NCI-H446 (cell line): ENCODE measurements at places on chromosomes 3 and 15.

DNA sequence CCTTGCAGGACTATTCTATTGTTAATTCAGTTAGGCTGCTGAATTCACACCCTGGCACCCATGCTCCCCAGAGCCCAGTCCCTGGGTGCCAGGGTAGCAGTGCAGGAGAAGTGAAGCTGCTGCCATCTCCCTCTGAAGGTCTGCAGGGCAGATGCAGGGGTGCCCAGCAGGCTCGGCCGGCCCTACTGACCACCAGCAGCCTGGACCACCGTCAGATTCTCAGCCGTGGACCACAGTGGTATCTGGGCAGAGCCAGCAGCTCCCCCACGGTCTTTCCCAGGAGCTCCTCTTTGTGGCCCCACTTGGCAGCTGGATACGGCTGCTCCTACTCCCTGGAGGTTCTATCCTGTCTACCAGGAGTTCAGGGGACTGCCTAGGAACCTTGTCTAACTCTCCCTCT, 46.8 kb downstream of the ALDH1L1 start:
- DNase-seq = no peak

- no peak for DNase-seq
Measured at GRCh38 chr3:71585887-71586809, 2.6 kb upstream of the FOXP1 start.

DNA sequence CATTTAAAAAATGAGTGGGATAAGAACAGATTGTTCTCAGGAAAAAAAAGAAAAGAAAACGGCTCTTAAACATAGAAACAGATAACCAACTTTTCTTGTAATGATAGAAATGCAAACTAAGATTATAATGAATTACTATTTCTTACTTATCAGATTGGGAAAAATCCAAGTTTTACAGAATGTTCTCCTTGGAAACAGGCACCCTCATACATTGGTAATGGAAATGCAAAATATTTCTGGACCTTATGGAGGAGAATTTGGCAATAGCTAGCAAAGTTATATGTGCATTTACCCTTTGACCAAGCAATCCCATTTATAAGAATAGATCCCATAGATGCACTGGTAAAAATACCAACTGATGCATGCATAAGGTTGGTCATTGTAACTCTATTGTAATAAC, 3.7 kb upstream of the ANKDD1A start:
- DNase-seq = no peak

- no peak for DNase-seq
Measured at GRCh38 chr3:15820911-15821310, 23.1 kb upstream of the ANKRD28 start.

GRCh38 chr3:168467115-168467714, 371.5 kb upstream of the GOLIM4 start:
- peak; percentile 50 for DNase-seq

GRCh38 chr3:63967675-63968611, 55.4 kb downstream of the PSMD6 start:
- DNase-seq = peak; percentile 61

- DNase-seq = no peak
Measured at GRCh38 chr15:95874637-95875036, 455.9 kb upstream of the NR2F2 start.

DNA sequence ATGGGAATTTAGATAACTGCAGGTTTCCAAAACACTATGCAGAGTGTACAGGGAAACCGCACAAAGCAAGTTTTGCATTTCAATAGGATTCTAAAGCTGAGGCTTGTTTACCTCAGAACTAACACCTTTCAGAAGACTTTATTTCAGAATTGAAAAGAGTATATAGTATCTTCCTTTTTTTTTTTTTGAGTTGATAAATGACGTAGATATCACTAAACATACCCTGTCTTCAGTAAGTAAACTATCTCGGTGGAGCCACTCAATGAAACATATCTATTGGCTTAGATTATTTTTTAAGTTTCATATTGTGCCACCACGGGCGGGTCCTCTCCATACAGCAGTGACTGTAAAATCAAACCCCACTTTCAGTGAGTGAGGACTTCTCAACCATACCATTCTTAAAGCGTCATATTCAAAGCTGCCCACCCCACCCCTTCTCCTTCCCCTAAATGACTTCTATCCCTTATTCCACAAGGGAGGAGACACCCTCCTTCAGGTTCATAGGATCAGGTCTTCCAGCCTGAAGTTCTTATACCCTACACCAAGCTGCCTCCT, 2.0 kb upstream of the TBL1XR1 start:
- no peak for DNase-seq

DNA sequence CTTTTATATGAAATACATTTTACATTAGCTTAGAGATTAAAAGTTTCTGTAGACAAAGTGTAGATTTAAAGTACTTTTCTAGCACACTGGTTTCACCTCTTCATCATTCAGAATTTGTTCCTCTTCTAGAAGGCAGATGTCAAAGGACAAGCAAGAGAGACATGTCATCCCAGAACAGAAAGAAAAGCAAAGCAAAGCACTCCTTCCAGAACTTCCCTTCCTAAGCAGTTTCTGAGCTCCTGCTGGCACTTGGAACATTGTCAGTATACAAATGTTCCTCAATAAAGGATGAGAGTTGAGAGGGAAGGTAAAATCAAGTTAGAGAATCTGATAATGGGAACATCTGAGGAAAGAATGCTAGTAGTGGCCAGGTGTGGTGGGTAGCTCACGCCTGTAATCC, 26.2 kb downstream of the TMOD3 start:
- DNase-seq = no peak

DNA sequence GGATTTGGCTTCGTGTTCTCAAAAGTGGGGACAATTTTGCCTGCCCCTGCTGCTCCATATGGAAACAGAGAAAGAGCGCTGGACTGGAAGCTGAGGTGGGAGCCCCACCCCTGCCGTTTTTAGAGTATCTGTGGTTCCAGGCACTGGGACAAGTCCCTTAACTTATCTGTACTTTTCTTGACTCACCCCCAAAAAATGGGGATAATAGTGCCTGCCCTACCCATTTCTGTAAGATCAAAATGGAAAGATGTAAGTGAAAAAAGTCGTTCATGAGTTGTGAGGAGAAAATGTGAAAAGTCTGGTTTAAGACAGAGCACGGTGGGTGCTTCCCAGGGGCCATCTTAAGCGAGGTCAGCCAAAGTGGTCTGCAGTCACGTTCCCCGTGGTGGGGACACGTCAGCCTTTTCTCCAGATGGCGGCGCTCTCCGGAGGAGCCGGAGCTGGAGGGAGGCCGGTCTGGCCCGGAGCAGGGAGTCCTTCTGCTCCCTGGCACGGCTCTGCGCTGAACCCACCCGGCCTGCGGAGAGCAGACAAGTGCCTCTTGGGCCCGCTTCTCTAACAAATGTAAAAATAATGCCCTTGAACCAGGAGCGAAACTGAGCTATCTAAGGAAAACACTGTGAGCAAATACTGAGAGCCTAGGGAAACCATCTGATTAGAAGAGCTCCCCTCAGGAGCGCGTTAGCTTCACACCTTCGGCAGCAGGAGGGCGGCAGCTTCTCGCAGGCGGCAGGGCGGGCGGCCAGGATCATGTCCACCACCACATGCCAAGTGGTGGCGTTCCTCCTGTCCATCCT, at the start of gene CLDN18:
Gene CLDN18 (plus strand): TSS at position 690 of the 797 bp plus-strand sequence. CDS start 61 bp downstream, at position 751.
- no peak for DNase-seq

DNA sequence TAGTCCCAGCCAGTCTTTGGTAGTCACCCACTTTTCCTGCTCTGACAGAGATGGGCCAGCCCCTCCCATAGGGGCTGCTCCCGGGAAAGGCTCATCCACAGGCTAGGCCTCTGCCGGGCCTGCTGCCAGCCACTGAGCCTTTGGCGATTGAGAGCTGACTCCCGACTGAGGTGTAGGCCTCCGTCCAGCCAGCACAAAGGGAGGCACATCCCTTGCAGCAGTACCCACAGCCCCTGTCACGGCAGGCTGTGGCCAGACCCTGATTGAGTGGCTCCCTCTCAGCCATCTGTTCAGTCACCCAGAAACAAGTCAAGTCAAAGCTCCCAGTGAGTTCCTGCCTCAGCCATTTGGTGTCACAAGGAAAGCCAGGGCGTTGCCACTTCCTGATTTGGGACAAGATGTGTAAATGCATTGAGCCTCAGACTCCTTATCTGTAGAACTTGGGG, 6.2 kb upstream of the PAK6 start:
- no peak for DNase-seq

GRCh38 chr3:56762718-56763117, 39.0 kb downstream of the ARHGEF3 start:
- DNase-seq = no peak

DNA sequence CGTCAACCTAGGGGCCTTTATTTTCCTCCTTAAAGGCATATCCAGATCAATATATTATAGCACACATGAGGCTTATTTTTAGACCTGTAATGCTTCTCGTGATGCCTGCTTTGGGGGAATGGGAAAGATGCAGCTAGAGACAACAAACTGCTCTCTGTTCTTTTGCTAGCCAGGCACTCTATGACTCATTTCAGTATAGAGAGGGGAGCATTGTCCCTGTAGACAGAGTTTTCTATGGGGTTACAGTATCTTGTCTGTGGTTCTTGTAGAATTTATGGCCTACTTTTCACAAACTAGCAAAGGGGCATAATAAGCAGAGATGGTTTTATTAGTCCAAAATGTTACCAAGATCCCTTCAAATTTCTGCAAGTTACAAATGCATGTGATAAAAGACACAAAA, 305.6 kb downstream of the LSAMP start:
- peak; percentile 54 for DNase-seq

DNA sequence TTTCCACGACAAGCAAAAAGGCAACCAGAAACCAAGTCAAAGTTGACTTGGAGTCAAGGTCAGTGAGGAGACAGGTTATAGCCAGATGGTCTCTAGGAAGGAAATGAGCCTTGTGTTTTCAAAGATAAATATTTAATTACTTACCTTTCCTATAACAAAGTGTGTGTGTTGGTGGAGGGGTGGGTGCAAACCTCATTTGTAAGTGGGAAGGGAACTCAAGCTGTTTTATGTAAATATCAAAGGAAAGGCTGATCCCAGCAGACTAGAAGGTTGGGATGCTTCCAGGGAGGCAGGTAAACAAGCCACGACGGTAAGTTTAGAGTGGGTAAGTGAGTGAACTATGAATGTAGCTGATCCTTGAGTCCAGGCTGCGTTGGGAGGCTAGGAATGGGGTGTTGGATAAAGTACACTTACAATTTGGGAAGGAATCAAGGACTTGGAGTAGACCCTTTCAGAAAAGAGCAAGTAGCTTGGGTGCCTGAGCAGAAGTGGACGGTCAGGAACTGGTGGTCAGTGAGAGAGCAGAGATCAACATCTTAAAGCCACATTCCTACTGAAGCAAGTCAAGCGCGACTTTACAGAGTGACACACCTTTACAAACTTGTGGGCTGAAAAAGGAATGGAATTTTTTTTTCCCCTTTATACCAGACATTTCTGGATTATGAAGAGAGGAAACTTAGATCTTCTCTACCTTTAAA, 82.0 kb upstream of the TBL1XR1 start:
- no peak for DNase-seq

DNA sequence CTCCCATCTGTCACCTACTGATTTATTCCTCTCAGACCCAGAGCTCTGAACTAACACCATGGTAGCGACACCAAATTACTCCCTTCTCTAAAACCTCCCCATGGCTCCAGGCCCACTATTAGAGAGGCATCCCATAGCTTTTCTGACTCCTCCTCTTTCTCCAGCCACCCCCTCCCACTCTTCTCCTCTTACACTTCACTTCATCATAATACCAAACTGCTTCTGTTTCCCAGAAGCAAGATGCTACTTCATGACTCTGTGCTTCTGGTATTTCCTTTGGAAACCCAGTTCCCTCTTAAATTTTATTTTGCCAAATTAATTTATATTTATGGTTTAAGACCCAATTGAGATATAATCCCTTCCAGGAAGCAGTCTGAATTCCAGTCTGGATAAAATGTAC, 465.1 kb upstream of the PDZRN3 start:
- no peak for DNase-seq

- DNase-seq = no peak
Measured at GRCh38 chr3:16199769-16200168, 25.3 kb downstream of the GALNT15 start.

DNA sequence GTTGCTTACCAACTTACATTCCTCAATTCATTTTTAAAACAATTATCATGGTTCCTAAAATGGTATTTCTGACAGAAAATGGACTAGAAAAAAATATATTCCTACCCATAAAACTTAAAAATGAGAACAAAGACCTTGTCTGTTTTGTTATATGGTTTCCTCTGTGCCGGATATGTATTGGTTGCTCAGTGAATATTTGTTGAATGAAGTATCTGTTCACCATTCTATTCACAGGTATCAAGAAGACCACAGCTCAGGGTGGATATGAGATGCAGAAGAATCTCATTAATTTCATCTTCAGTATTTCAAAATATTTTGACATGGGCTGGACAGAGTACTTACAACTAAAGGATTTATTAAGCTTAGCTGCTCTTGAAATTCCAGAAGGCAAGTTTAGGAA, 58.1 kb downstream of the TUSC7 start:
- no peak for DNase-seq

DNA sequence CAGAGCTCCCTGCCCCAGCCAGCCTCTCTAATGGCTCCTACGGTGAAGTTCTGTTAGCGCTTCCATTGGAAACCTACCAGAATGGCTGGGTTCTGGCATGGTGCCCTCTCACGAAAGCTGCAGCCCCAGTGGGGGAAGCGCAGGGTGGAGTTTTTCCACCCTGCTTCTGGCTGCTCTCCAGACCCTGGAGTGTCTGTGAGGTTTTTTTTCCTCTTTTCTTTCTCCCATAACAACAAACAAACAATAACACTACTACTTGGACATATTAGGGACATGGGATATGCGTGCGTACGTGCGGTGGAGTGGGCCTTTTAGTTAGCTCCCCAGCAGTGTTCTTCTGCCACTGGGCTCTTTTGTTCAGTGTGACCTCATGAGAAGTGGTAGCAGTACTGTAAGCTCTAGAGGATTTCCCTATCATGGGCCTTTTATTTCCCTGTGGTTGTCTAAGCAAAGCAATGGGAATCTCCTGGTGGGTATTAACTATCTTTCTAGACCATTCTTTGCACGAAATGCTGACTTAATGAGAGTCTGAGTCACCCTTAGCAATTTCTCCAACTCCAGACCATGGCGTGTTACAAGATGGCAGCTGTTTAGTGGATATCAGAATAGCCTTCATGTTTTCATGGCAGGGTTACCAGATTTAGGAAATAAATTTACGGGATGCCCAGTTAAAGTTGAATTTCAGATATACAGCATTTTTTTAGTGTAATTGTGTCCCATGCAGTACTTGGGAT, 161.9 kb downstream of the FNDC3B start:
- DNase-seq = peak; percentile 95
